Left lung (tissue), 14 donors: ENCODE measurements at places on chromosomes 7 and 10.
A peak's percentile ranks its signal among the peaks of the same experiment; 100 is the strongest.

DNA sequence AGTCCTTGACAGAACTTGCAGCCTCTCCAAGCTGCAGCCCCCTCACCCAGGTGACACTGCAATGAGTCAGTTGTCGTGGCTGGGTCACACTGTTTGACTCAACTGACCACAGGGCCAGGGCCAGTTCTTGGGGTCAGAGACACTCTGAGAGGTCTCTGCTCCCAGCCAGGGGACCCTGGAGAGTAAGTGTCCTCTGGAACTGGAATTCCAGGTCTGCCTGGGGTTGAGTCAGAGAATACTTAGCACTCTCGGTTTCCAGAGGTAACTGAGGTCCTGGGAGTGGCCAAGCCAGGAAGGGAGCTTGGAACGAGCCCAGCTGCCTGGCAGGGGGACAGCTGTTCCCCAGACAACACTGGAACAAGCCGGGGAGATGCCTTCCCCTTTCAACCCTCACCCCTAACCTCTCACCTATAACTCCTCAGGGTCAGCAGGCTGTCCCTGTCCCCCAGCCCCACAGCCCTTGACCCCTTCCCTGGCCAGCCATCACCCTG, 2.2 kb upstream of the MYL10 start:
- no peak overlapping the region for H3K27ac ChIP-seq
- no peaks in the 10 kb centered on the region for H3K4me1 ChIP-seq
- no peaks in the 10 kb centered on the region for H3K36me3 ChIP-seq
- H3K27me3 ChIP-seq: peaks cover 20% of the 10 kb centered on the region
- no peak for DNase-seq

DNA sequence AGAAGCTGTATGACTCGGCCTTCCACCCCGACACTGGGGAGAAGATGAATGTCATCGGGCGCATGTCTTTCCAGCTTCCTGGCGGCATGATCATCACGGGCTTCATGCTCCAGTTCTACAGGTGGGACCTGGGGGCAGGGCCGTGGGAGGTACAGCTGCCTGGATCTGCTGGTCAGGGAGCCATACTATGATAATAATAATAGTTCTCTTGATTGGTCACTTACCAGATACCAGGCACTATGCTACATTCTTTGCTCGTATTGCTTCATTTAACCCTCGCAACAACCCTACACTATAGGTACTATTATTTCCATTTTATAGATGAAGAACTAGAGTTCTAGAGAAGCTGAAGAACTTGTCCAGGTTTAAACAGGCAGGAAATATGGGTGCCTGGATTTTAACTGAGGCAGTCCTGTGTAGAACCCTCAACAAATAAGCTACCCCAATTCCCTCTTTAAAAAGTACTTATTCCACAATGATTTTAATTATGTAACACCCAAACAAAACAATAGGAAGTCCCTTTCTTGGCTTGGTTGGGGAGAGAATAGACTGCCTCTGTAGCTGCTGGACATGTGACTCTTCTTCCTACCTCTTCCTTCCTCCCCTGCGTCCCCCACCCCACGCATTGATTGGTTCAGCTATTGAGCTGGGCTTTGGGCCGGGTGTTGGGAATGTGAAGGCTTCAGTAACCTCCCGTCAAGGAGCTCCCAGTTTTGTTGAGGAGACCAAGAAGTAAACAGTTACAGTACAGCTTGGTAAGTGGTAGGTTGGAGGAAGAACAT, 12.8 kb downstream of the SFXN2 start:
- no peaks in the 10 kb centered on the region for H3K27me3 ChIP-seq
- H3K4me3 ChIP-seq: no peak overlapping the region
- no peaks in the 10 kb centered on the region for H3K36me3 ChIP-seq
- DNase-seq: no peak
- no peaks in the 10 kb centered on the region for H3K4me1 ChIP-seq

DNA sequence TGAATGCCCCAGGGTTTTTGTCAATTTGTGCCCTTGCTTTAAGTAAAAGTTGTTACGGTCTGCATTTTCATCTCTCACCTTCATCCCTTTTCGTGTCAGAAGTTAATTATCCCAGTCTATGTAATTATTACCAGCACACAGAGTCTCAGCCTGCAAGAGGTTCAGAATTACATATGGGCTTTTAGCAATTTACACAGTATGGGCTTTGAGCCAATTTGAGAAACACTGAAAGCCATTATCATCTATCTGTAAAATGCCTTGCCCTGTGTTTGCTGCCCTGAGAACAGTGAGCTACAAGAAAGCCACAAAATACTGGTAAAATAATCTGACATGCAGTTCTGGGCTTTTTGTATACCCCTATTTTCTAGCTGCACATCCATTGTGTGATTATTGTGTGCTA, 125.6 kb upstream of the STEAP4 start:
- no peaks in the 10 kb centered on the region for H3K36me3 ChIP-seq
- no peaks in the 10 kb centered on the region for H3K4me1 ChIP-seq
- no peak for DNase-seq
- H3K4me3 ChIP-seq: no peak overlapping the region

DNA sequence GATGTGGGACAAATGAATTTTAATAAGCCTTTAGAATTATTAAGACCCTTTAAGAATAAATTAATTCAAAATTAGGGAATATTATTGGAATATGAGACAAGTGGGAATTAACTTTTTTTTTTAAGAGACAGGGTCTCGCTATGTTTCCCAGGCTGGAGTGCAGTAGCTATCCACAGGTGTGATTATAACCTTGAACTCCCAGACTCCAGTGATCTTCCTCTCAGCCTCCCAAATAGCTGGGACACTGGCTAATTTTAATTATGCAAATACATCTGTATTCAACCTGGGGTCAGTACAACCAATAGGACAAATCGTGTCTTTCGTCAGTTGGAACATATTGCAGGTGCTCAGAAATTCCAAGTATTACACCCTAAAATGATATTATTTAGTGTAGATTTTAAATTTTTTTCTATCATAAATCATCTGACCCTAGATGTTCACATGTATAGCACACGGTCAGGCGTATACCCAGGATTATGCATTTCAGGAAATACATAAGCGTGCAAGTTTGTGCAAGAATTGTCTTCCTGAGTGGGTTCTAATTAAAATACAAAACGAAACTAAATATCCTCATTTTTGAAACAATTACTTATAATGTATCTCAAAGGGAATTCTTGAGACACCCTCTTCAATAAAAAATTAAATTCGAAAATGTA, 1.2 kb downstream of the NT5C3A start:
- H3K4me3 ChIP-seq: peak overlapping the region; percentile 92
- DNase-seq: no peak
- H3K27me3 ChIP-seq: no peaks in the 10 kb centered on the region
- H3K4me1 ChIP-seq: peaks cover 31% of the 10 kb centered on the region
- H3K27ac ChIP-seq: peak overlapping the region; percentile 95

DNA sequence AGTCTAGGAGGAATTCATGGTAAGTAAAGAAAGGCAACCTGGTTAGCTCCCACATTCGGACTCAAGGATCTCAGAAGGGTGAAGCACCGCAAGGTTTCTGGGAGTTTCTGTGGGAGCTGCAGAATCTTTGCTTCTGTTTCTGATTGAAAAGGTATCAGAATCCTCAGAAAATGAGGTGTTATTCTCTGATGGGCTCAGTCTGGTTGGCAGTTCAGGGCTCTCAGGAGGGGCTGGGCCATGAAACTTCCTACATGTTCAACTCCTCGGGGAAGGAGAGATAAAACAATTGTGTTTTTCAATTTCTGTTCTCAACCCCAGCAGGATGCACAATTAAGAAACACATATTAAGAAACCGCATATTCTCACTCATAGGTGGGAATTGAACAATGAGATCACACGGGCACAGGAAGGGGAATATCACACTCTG, 9.1 kb downstream of the OR2A7 start:
- no peak overlapping the region for H3K4me3 ChIP-seq
- no peak overlapping the region for H3K27ac ChIP-seq

DNA sequence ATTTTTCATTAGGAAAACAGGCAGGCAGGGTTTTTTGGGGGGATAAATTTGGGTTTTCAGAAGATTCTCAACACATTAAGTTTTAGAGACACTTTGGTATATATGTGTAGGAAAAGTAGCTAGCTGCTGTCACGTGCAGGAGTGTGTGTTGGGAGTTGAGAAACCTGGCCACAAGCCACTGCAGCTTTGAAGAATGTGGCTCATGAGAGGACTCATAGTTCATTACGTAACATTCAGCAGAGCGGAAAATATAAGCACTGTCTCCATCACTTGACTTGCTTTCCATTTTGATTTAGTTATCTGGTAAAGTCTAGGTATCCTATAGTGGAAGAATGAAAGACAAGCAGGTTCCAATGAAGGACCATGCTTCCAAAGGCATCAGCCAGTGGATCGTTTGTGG, 31.2 kb downstream of the SMNDC1 start:
- no peak overlapping the region for H3K27ac ChIP-seq
- no peaks in the 10 kb centered on the region for H3K36me3 ChIP-seq
- DNase-seq: no peak
- H3K27me3 ChIP-seq: no peaks in the 10 kb centered on the region
- H3K4me1 ChIP-seq: peaks cover 11% of the 10 kb centered on the region
- no peak overlapping the region for H3K4me3 ChIP-seq

DNA sequence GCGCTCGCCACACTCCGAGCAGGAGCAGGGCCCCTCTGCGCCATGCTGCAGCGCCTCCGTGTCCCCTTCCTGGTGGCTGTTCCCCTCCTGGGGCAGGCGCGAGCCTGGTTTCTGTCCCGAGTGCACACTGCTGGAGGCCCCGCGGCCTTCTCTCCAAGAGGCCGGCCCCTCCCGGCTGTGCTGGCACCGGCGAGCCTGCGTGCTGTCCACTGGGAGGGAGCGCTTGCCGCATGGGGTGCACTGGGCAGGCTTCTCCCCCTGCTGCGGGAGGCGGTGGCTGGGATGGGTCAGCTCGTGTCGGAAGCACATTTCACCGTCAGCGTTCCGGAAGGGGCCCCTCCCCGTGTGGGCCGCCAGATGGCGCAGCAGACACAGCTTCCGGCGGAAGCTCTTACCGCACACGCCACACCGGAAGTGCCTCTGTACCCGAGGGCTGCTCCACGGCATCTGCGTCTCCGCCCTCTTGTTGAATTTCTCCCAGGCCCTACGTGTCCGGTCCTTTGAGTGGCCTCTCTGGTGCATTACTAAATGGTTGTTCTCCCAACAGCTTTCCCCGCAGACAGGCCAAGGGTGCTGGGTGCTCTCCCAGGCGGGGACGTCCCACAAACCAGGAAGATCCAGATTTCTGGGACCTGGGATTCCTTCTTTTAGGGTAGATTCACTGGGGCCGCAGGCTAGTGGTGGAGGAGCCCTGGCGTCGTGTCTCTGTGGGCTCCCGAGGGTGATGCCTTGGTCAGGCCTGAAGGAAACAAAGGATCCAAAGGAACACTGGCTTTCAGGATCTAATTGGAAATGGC, 18.7 kb downstream of the ZNF786 start:
- H3K4me3 ChIP-seq: no peak overlapping the region
- no peaks in the 10 kb centered on the region for H3K4me1 ChIP-seq
- H3K36me3 ChIP-seq: peaks cover 45% of the 10 kb centered on the region
- no peaks in the 10 kb centered on the region for H3K27me3 ChIP-seq

- H3K4me3 ChIP-seq: no peak overlapping the region
- H3K27me3 ChIP-seq: no peaks in the 10 kb centered on the region
- no peak overlapping the region for H3K27ac ChIP-seq
- no peaks in the 10 kb centered on the region for H3K36me3 ChIP-seq
- peaks cover 5% of the 10 kb centered on the region for H3K4me1 ChIP-seq
Measured at GRCh38 chr10:77072836-77073662, 564.6 kb downstream of the KCNMA1 start.

- H3K4me3 ChIP-seq: no peak overlapping the region
- H3K36me3 ChIP-seq: no peaks in the 10 kb centered on the region
- no peak overlapping the region for H3K27ac ChIP-seq
- H3K27me3 ChIP-seq: no peaks in the 10 kb centered on the region
Measured at GRCh38 chr10:84355106-84355505, 26.7 kb downstream of the CCSER2 start.

GRCh38 chr10:76333796-76334195, 902.4 kb downstream of the LRMDA start:
- H3K27ac ChIP-seq: no peak overlapping the region
- no peaks in the 10 kb centered on the region for H3K36me3 ChIP-seq
- DNase-seq: no peak

GRCh38 chr7:1950066-1950451, 280.0 kb downstream of the ELFN1 start:
- H3K36me3 ChIP-seq: no peaks in the 10 kb centered on the region
- DNase-seq: peak; percentile 34
- no peak overlapping the region for H3K4me3 ChIP-seq
- no peaks in the 10 kb centered on the region for H3K27me3 ChIP-seq

DNA sequence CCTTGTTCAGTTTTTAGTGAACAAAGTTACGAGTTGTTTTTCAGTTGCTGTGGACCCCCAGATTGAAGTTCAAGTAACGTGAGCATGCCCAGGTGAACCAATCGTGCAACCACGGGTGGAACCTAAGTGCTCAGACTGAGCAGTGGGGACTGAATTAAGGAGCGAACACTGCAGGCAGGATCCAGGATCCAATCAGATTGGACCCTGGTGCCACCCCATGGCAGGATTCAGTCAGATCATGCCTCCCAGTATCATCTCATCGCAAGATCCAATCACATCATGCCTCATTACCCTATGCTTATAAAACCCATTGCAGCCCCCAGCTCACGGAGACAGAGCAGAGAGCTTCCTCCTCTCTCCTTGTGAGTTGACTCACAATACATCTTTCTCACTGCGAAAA, 80.9 kb downstream of the PFKFB3 start:
- H3K4me1 ChIP-seq: no peaks in the 10 kb centered on the region
- DNase-seq: no peak
